ENCODE measurements at places on chromosomes 16 and 17.

DNA sequence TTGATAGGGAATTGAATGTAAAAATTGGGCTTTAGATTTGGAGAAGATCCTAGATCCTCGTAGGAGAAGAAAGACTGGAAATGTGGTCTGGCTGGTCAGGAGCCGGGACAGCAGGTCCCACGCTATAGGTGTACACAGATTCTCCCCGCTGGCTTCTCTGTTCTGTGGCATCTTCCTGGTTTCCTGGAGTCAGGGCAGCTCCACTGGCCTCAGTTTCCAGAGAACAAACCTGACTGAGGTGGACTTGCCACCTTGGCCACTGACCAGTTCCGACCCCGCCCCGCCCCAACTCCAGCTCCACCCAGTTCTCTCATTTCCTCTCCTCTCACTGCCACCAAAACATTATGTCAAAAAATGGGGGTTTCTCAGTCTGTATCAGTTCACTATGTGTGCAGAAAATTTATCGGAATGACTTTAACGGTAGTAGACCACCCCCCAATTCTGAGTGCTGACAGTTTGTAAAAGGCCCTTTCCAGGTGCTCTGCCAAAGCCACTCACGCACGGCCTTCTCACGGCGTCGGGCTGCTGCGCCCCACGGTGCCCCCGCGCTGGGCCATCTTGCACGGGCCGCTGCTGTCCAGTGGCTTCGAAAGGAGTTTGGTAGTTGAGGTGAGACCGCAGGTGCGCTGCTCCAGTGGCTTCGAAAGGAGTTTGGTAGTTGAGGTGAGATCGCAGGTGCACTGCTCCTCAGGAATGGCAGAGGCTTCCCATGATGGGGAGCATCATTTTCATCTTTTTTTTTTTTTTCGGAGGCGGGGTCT is 161.4 kb upstream of the CHMP6 start:
- DNase-seq, result no peak

- no peak for DNase-seq
Observed at GRCh38 chr16:576823-577201, 7.0 kb downstream of the PIGQ start.

DNA sequence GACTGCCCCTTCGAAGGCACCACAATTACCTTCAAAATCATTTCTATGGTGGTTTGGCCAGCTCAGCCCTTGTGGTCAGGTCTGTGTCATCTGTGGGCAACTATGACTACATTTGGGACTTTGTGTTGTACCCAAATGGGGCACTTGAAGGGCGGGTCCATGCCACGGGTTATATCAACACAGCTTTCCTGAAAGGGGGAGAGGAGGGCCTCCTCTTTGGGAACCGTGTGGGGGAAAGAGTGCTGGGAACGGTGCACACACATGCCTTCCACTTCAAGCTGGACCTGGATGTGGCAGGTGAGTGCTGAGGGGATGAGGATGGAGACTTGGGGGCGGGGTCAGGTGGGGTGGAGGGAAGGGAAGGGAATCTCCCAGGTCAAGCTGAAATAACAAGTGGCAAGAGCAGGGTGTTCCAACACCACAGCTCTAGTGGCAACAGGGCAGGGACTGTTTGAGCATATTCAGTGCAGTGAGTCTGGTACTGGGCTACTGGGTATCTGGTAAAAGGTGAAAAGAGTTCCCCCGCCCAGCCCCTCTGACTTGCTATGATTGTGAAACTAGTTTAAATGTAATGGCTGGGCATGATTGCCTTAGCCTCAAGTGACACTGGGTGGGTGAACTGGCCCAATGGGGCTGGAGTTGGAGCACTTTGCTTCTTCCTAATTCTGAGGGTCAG is 1.7 kb downstream of the AOC2 start:
- DNase-seq, result peak; percentile 46

DNA sequence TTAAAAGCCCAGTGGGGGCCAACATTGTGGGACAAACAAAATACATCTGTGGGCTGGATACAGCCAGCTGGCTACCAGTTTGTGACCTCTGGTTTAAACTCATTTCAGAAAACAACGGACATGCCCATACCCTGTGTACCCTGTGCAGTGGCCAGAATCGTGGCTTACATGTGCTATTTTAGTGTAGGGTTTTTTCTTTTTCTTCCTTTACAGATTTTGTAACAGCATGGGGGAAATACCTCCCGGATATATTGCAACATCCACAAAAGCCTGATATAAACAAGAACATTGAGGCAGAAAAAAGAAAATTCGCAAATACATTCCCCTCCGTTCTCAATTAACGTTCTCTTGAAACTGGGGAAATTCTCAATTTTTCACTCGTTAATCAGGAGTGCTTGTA is 7.3 kb downstream of the HS3ST4 start:
- DNase-seq, result no peak

DNA sequence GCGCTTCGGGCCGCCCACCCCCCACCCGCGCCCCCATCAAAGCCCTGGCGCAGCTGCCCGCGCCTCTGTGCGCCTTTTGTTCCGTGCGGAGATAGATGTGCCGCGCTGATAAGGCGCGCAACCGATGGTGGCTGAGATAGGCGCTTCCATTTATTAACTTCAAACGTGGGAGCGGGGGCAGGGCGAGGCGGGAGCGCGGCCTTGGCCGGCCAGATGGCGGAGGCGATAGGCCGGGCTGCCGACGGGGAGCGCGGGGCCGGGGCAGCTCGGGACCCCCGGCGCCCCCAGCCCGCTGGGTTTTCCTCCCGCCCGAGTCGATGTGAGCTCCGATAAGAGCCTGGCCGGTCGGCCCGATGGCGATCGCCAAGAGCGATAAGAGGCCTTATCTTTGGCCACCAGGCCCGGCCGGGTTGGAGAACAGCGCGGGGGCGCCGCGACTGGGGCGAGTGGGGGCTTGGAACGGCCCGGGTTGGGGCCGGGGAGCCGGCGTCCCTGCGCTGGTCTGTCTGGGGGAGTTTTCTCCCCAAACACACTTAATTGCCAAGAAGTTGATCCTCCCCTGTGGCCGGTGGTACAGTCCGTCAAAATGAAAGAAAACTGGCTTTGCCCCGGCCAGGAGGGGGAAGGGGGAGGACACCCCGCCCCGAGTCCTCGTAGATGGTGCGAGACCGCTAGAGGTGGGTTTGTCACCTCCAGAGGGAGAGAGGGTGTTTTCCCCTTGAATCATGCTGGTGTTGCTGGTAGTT is 2.7 kb downstream of the ZFPM1 start:
- peak; percentile 24 for DNase-seq

DNA sequence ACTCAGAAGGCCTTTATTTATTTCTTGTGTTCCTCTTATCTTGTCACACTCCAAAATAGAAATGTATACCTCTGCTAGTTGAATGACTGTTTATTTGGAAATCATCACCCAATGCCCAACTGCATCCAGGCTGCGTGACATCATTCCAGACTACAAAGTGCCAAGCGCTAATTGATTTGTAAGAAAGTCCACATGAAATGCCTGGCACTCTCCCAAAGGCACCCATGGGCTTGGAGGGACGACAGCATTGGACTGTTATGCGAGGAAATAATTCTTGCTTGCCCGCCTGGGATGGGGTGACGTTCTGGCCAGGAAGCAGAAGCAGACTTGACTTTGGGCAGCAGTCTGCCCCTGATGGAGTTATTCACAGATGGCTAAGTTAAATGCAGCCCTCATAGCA is 165.9 kb downstream of the CDH13 start:
- DNase-seq, result no peak

GRCh38 chr17:49633762-49634484 is 44.0 kb downstream of the SPOP start:
- no peak for DNase-seq

DNA sequence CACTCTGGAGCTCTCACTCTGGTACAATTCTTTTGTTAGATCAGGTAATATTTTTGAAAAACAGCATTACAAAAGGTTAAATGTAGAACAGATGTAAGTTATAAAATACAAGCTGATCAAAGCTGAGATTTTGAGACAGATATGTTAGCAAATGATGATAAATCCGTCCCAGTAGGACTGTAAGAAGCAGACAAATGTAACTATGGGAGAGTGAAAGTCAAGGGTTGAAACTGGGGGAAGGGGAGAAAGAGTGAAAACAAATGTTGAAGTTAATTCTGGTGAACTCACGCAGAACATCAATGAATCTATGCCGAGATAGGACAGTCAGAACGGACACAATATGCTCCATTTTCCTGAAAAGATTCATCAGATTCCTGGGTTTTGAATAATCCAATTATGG is 298.9 kb upstream of the IRX5 start:
- DNase-seq, result no peak
